NCI-H2107 (cell line): ENCODE measurements at places on chromosomes 6 and 20.

DNA sequence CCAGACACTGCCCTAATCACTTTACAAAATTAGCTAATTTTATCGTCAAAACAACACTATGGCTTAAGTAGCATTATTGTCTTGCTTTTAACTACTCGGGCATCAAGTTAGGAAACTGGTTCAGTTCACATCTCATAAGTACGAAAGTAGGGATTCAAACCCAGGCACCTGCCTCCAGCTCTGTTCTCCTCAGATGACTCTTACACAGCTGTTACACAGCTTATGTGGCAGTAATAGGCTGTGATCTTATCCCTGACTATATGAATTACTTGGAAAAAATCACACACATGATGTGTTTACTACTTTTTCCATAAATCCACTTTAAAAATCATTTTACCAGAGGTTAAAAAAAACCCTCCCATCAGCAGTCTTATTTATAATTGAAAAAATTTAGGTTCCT, 389.2 kb upstream of the FLRT3 start:
- no peak for DNase-seq

DNA sequence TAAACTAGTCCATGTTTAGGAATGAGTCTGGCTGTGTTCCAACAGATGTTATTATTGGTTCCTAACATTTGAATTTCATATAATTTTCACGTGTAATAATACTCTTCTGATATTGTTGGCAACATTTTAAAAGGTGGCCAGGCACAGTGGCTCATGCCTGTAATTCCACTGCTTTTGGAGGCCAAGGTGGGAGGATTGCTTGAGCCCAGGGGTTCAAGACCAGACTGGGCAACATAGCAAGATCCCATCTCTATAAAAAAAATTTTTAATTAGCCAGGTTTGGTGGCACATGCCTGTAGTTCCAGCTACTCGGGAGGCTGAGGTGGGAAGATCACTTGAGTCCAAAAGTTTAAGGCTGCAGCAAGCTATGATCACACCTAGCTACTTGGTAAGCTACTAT, 116.2 kb downstream of the MTHFD1L start:
- DNase-seq = no peak

DNA sequence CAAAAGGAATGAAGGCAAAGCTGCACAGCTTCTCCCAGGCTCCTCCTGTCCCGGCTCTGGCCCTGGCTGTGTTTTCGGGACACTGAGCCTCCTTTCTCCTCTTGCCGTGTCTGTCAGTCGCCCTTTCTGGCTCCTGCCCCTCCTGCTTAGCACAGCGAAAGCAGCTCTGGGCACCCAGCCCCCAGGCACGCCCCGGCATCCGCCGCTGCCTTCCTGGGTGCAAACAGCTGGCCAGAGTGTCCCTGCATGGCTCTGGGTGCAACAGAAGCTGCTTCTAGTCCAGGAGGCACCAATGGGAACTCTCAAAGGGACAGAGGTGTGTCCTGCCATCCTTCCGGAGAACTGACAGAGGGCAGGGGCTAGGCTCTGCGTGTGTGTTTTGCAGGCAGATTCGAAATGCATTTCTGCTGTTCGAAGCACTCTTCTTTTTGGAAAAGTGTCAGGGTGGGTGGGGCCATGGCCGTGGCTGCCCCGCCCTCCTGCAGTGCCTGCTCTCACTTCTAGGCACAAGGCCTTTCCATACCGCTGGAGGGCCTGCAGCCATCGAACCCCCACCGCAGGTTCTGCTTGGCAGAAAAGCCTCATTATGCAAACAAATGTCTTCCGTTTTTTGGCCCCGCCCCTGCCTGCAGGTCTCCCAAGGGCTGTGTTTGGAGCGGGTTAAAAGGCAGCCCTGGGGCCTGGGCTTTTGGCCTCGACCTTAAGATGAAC, 15.5 kb downstream of the COL9A3 start:
- DNase-seq = no peak

DNA sequence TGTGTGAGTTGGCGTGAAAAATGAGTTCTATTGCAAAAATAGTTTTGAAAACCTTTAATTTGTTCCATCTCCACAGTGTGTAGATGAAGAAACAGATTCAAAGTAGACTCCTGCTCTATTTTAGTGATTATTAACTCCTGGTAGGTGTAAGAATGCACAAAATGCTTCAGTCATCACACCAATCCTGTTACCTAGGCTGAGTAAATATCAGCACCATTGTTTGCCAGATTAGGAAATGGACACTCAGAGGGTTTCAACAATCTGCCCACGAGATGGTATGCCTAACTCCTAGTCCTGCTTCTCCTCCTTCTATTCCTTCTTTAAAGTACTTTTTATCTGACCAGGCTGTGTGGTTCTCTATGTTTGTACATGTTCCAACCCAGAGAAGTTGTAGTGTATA, 108.9 kb upstream of the AHI1 start:
- no peak for DNase-seq

GRCh38 chr6:158781692-158782373, 37.3 kb downstream of the EZR start:
- no peak for DNase-seq
